Common myeloid progenitor, CD34-positive (primary cell): ENCODE measurements at places on chromosomes 13 and 19.

- peak; percentile 37 for DNase-seq
Measured at GRCh38 chr13:113665597-113666328, 1.3 kb upstream of the GRK1 start.

GRCh38 chr19:15297416-15298224 lies 34.7 kb downstream of the BRD4 start:
- peak; percentile 64 for DNase-seq

DNA sequence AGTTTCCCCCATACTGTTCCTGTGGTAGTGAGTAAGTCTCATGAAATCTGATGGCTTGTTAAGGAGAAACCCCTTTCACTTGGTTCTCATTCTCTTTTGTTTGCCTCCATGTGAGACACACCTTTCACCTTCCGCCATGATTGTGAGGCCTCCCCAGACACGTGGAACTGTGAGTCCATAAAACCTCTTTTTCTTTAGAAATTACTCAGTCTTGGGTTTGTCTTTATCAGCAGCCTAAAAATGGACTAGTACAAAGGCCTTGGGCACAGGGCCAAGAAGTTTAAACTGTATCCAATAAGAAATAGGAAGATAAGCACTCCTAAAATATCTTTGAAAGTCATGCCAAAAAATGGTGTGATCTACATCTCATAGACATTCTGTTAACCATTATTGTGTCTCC lies 176.9 kb downstream of the TBC1D4 start:
- peak; percentile 36 for DNase-seq

DNA sequence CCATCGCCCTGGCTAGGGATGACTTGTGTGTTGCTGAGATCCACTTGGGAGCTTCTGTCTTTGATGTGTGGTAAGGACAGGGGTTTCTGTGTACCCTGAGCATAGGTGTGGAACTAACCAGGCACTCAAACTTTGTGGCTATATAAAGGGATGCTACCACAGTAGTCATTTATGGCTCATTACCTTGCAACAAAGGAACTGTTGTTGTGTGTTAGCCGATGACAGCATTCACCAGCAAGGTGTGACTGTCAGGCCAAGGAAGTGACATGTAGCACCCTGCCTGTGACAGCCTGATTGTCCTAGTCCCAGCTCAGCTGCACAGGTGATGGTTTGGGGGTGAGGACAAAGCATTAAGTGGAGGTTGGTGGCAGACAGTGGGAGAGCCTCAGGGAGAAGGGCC lies 73.6 kb downstream of the COG3 start:
- no peak for DNase-seq

DNA sequence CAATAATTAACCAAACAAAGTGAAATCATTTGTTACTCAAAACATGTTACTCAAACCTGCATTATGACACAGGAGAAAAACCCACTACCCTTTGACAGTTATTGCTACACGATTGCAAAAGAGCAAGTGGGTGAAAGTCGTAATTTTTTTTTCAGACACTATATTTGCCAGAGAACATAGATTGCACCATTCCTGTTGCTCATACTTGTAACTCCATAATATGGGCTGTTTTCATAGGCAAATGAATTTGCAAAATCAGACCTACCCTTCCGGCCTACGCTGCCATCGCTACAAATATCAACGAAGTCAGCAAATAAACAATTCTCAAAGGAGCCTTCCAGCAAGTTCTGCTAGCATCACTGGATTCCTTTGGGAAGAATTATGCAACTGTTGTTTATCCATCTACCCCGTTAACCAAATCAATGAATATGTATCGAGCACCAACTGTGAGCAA lies 396.5 kb downstream of the IRS2 start:
- DNase-seq, result no peak

DNA sequence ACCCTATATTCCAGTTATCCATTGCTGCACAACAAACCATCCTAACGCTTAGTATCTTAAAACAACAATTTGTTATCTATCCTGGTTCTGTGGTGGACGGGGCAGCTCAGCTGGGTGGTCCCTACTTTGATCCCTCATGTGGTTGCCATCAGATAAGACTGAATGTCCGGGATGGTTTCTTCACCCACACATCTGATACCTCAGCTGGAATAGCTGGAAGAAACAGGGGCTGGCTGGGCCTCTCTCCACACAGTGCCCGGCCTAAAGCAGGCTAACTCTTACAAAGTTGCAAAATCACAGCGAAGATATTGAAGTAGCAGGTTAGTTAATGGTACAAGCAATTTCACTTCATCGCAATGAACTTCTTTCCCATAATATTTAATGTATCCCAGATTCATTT lies 3.7 kb upstream of the MRPS31 start:
- DNase-seq, result no peak

DNA sequence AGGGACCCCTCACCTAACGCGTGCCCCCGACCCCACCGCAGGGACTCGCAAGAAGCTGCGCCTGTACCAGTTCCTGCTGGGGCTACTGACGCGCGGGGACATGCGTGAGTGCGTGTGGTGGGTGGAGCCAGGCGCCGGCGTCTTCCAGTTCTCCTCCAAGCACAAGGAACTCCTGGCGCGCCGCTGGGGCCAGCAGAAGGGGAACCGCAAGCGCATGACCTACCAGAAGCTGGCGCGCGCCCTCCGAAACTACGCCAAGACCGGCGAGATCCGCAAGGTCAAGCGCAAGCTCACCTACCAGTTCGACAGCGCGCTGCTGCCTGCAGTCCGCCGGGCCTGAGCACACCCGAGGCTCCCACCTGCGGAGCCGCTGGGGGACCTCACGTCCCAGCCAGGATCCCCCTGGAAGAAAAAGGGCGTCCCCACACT lies 4.7 kb upstream of the MYBPC2 start:
- peak; percentile 92 for DNase-seq

DNA sequence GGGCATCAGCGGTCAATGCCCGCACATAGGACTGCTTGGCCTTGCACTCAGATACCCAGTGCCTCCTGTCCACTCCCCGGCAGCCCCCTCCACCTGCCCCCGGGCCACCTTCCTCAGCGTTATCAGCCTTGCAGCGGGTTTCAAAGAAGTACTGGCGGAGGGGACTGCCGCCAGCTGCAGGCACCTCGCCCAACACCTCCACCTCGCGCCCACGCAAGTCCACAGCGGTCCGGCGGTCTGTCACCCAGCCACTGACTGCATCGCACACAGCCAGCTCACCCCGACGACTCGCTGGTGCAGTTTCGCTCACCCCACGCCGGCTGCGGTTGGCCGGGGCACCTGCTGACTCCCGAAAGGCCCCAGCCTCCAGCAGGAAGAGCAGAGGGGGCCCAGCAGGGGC lies 3.2 kb downstream of the NTF4 start:
- DNase-seq, result no peak

GRCh38 chr13:24027494-24027893 lies 130.2 kb upstream of the C1QTNF9B start:
- DNase-seq, result no peak

DNA sequence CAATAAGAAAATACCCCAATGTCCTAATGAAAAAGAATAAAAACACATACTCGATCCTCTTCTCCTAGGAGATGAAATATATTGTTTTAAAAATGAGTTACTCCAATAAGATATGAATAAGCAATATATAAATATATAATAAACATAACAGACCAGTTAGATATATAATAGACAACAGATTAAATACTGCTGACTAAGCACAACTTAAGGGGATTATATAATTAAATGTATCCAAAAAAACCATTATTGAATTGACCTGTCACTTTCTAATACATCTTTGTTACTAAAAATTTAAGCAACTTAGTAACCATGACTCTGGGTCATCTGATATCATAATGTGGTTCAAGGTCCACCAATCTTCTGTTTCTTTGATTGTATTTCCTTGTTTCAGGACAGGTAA lies 14.0 kb upstream of the ZNF780B start:
- no peak for DNase-seq
